ENCODE measurements at places on chromosomes 11 and 22.

DNA sequence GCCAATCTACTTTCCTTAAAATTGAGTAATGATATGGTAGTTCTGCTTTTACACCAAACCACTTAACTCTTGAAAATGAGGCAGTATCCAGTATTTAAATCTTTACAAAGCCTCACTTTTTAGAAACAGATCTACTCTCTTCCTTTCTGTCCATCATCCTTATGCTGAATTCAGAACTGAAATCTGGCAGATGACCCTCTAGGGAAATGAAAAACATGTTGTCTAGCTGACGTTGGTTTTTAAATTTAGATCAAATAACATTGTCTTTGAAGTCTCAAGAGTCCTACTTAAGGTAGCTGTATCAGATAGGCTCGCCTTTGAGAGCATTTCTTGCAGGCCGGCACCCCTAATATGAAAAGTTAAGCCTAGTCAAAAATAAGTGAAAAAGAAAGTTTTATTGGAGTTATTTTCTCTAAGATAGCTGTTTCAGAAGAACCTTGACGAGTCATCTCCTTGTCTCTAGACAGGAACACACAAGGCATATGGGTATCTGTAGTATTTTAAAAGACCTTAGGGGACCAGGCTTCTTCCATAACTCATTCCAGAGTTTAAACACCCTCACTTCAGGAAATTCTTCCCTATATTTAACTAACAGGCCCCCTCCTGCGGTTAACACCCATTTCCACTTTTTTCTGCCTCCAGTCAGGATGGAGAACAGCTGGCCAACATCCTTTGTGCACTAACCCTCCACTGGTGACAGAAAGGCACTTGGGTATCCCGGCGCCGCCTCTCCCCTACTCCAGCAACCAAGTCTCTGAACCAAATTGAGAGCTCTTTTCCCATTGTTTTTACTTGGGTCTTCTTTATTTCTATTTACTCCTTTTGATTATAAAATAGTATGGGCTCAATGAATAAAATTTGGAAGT lies 81.2 kb downstream of the WNT11 start:
- DNase-seq = no peak

DNA sequence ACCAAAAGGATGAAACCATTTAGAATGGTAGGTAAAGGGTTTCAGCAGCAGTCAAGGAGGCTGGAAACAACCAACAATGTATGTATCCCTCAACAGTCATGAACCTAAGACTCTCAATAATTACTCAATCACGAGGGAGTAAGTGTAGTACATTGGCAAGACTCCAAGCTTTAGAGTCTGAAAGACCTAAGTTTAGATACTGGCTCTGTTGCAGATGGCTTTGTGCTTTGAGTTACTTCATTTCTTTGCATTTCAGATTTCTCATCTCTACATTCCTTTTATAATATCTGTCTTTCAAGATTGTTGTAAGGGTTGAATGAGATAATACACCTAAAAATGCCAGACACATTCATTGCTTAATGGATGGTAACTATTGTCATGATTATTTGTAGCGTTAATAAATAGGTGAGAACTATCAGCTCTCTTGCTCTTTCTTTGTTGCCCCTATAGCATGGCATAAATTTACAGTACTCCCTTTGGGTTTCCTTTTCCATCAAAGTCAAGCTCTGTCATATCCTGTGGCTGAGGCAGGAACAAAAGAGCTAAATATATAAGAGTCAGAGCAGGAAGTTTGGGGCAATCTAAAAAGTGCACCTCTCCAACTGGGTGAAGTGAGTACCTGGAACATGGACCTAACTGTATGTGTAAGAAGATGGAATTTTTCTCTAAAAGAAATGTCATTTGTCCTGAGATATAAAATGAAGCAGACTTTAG lies 228.2 kb upstream of the ZC3H12C start:
- DNase-seq = no peak

- no peak for DNase-seq
Observed at GRCh38 chr11:128503245-128503991, 83.9 kb downstream of the ETS1 start.

GRCh38 chr11:92977401-92977800 lies 8.0 kb downstream of the MTNR1B start:
- no peak for DNase-seq

DNA sequence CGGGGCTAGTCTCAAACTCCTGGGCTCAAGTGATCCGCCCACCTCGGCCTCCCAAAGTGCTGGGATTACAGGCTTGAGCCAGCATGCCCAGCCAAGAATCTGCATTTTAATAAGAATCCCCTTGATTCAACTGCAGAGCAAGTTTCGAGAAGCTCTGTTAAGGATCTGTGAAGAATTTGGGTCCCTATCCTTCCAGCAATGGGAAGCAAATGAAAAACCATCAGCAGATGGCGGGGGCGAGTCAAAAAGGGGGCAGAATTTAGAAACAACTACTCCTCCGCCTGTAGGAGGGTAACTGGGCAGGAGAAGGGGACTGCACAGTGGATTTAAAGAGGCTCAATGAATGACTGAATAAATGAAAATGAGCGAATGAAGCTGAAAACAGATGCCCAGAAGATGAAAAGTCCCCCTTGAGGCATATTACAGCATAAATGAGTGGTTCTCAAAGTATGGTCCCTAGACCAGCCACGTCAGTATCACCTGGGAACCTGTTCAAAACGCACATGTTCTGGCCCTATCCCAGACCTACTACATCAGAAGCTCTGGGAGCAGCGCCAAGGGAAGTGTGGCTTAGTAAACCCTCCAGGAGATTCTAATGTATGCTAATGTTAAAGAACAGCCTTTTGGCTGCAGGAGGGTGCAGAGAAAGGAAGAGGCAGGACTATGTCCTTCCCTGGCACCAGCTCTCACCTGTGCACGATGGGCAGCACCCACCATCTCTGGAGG lies 15.0 kb downstream of the VWCE start:
- DNase-seq = no peak

GRCh38 chr11:12123273-12123672 lies 12.9 kb downstream of the MICAL2 start:
- no peak for DNase-seq

- DNase-seq = no peak
Observed at GRCh38 chr11:134149371-134149770, 74.4 kb downstream of the NCAPD3 start.

DNA sequence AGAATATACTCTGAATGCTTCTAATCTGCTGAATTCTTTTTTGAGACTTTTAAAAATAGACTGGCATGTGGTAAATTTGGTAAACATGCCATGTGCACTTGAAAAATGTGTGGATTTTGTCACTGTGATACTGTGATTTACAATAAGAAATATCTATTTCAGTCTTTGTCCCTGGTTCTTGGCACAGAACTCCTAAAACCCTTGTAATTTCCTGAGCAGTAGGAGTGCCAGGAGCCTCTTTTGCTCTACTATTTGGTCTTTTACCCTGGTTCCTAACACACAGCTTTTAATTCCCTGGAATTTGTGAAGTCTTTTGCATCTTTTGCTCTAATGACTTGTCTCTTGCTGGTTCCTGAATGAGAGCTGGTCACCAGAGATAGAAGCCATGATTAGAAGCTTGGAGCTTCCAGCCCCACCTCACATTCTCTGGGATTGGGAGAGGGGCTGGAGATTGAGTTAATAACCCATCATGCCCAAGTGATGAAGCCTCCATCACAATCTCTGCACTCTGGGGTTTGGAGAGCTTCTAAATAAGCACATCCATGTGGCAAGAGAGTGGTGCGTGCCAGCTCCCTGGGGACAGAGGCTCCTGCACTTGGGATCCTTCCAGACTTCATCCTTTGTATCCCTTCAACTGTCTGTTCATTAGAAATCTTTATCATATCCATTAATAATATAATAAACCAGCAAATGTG lies 27.2 kb upstream of the SYT13 start:
- DNase-seq = no peak

DNA sequence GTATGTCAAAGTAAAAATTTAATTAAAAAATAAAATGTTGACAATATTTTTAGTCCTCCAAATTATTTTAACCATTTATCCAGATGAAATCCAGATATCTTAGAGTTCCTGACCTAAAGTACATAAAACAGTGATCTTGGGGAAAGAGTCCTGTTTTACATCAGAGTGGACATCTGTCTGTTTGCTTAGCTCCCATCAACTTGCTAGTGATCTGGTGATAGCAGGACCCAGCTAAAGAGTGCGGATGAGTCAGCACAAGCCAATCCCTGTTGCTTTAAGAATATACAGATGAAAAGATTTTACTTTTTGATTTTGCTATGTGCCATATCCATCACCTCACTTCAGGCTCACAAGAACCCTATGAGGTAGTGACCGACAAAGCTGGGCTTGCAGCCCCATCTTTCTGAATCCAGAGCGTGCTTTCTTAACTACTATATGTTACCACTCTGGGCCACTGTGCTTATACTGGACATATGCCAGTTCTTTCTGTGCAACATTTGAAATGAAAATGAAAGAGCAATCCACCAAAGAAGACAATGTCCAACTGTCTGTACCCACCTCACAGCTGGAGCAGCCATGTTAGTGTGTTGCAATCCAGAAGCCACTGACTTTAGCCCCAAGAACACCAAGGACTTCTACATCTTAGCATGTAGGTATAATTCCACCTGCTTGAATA lies 167.6 kb upstream of the SESN3 start:
- DNase-seq = no peak

GRCh38 chr11:7531011-7531410 lies 17.2 kb downstream of the PPFIBP2 start:
- DNase-seq = no peak

- DNase-seq = no peak
Observed at GRCh38 chr11:69637941-69638871, 2.8 kb upstream of the CCND1 start.

DNA sequence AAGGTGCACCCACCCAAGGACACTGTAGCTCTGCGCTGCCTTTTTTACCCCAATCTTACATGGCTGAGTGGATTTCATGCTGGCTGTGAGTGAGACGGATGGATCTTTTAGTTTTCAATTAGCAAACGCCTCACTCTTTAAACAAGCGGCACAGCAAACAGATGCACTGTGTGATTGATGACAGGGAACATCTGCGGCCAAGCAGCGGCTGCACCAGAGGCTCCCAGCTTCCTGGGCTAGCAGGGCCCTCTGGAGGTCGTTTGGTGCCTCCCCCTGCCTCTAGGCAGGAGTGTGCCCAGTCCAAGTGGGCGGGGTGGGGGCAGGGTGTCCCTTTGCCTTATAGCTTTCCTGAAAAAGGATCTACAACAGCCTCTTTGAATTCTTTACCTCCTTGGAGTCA lies 2.1 kb upstream of the DRD2 start:
- DNase-seq = no peak

- no peak for DNase-seq
Observed at GRCh38 chr11:123413636-123414035, 16.4 kb upstream of the GRAMD1B start.

GRCh38 chr22:20396639-20397038 lies 2.7 kb downstream of the ZNF74 start:
- DNase-seq = no peak

GRCh38 chr11:22432291-22433093 lies 94.3 kb downstream of the SLC17A6 start:
- DNase-seq = no peak

GRCh38 chr11:623999-624704 lies 603 bp downstream of the CDHR5 start:
- no peak for DNase-seq

DNA sequence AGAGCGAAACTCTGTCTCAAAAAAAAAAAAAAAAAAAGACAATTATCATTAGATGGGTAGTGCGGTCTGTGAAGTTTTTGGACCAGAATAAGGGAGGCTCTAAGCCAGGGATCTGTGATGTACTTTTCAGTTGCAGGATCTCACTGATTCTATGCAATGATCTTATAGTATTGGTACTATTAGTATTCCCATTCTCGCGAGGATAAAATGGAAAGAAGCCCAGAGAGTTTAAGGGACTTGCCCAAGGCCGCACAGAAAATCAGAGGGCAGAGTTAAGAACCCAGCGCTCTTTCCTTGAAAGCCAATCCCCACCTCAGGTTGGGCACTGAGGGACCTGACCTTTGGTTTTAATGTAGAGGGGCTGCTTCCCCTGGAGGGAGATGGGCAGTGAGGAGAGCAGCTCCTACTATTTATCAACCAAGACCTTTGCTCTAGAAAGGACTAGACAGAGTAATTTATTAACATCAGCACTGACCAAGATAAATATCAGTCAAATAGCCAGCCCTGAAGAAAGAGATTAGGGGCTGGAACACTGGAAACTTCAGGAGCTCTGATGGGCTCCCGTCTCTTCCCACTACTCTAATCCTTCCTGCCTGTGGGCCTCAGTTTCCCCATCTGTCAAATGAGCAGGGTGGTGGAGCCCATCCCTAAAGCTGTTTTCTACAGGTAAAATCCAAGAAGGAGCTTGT lies 6.0 kb downstream of the NIPSNAP1 start:
- no peak for DNase-seq

DNA sequence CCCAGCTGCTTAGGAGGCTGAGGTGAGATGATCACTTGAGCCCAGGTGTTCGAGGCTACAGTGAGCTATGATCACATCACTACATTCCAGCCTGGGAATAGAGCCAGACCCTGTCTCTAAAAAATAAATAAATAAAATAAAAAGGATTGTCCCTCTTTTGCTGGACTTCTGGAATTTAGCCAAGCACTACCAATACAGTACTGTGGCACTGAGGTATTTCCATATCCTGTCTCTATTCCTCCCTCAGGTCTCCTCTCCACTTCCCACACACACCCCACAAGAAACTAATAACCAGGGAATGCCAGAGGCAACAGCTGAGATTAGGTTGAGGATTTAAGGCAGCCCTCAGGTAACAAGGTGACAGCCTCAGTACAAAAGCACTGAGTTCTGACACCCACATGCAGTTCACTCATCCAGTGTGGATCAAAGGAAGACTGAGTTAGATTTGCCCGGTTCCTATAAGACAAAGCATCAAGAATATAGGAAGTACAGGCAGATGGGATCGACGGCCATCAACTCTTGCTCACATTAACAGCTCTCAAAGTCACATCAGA lies 4.5 kb upstream of the PPP2R1B start:
- no peak for DNase-seq

- DNase-seq = no peak
Observed at GRCh38 chr11:123365955-123366354, 64.1 kb upstream of the GRAMD1B start.

DNA sequence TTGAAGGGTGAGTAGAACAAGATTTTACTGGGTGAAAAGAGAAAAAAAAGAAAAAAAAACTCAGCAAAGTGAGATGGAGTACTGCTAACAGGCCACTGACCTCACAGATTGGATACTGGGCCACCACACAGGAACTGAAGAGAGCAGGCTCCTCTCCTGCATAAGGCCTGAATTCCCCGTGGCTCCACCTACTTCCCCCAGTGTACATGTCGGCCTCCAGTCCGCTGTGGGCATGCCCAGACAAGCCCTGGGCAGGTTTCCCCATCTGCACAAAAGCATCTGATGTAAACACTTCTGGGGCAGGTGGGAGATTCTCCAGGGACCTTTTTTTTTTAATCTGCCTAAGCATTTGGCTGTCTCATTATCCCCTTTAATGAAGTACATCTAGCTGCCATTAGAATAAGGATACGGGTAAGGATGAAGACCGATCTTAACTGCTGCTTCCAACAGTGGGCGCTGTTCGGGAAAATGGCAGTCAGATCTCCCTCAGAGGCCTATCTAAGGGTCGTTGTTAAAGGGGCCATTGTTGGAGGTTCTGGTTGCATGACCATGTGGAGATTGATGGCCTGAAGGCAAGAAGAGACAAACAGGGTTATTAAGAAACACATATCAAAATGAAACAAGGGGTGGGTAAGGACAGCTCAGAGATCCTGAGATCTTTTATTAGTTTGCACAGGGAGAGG lies 48.5 kb downstream of the MS4A13 start:
- no peak for DNase-seq

- DNase-seq = no peak
Observed at GRCh38 chr11:66842501-66842895, 743 bp upstream of the RCE1 start.
